NCI-H345 (cell line): ENCODE measurements at places on chromosomes 6 and 20.

- no peak for DNase-seq
These were observed 23.0 kb upstream of the FKBP5 start for GRCh38 chr6:35711731-35712130.

GRCh38 chr6:45027126-45027525 is 301.0 kb upstream of the RUNX2 start:
- DNase-seq: no peak

- DNase-seq: no peak
These were observed 128.8 kb upstream of the STXBP5 start for GRCh38 chr6:147075381-147075780.

GRCh38 chr6:108168501-108169463 is 3.0 kb downstream of the NR2E1 start:
- no peak for DNase-seq

- DNase-seq: no peak
These were observed 7.2 kb downstream of the FYN start for GRCh38 chr6:111865909-111866546.

GRCh38 chr6:113464960-113465359 is 392.2 kb upstream of the MARCKS start:
- DNase-seq: no peak

GRCh38 chr6:170293341-170294231 is 2.7 kb upstream of the DLL1 start:
- peak; percentile 30 for DNase-seq

DNA sequence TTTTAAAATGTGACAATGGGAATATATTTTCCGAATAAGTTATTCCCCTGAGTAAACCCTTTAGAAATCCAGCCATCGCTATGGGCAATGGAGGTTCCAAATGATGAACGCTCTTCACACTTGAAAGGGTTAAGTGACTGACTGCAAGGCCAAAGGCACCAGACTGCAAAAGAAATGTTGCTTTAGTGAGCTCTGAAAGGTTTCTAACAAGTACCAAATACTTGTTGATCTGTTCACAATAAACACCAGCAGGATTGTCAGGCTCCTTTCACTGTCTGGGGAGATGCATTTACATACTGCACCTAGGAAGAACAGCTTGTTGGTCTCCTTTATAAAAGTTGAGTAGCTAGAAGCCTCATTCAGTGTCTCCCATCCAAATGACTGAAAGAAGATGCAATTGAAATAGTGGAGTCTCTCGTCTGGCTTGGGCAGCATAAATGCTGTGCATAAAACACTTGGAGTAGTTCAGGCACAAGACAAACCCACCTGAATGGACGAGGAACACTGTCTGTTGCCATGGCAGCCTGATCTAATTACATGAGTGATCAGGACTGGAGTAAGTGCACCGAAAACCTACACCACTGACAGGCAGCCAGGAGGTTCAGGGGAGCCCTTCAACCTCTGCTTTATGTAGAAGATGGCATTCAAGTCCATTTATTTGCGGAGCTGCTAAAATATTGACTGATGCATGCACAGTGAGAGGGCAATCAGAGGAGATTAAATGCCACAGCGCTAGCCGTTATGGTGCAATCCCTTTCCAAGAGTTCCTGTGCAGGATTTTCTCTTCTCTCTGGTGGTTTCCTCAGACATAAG is 2.9 kb downstream of the ATXN1 start:
- DNase-seq: no peak

- DNase-seq: no peak
These were observed 14.3 kb downstream of the STX7 start for GRCh38 chr6:132498638-132499037.

DNA sequence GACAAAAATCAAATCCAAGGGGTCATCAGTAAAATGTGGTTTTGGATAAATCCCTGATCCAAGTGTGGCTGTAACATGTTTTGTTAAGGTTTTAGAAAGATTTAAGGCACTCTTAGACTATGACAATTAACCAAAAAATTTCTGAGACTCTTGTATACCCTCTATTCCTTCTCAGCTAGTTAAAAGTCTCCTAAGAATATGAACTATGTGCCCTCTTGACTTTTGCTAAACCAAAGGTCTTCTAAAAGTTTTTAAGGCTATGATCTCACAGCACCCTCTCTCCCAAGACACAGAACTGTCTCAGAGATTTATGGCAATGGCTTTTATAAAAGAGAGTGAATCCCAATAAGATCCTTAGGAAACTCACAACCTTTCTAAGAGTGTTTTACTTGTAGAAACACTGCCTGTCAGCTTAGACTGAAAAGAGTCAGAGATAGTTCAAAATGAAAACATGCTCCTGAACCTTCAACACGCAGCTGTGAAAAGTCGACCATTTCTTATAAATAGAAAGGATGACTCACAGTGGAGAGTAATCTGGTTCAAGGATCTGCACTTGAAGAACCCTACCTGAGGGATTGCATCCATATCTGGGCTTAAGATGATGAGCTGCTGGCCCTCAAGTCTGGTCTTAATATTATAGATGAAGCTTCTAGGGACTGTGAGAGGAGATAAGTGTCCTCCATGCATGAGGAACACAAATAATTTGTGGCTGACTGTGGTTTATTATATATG is 388.4 kb upstream of the GJE1 start:
- no peak for DNase-seq

DNA sequence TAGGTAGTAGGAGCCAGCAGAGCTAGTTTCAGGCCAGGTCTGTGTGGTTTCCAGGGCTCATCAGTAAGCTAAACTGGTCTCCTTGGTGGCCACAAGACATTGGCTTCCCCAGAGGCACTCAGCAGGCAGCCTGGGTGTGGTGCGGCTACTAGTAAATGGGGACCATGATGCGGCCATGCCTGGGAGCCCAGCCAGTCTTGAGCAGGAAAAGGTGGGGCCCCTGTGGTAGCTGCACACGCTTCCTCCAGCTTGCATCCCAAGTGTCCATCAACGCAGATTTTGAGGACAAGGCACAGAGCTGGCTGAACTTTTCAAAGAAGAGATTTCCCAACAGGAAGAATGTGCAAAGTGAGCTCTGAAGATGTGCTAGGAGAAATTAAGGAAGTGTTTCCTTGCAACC is 107.4 kb upstream of the NAA20 start:
- DNase-seq: no peak

DNA sequence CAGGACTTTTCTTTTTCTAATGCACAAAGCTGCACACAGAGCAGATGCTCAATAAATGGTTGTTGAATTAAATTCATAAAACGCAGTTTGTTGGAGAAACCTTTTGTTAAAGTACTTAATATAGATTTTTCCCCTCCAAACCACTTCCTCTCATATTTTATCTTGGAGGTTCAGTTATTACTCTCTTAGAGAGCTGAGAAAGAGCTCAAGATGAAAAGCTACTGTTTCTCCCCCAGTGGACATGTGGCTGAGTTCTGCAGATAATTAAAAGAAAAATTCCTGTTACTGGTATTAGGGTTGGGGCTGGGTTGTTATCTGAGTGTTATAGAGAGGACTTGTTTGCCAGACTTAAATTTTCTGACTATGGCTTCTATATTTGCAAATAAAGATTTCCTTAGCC is 294.0 kb downstream of the TBC1D7 start:
- no peak for DNase-seq

- DNase-seq: no peak
These were observed 9.1 kb upstream of the BRPF3 start for GRCh38 chr6:36187446-36187845.

- DNase-seq: no peak
These were observed 74.1 kb upstream of the HDDC2 start for GRCh38 chr6:125375821-125376220.

DNA sequence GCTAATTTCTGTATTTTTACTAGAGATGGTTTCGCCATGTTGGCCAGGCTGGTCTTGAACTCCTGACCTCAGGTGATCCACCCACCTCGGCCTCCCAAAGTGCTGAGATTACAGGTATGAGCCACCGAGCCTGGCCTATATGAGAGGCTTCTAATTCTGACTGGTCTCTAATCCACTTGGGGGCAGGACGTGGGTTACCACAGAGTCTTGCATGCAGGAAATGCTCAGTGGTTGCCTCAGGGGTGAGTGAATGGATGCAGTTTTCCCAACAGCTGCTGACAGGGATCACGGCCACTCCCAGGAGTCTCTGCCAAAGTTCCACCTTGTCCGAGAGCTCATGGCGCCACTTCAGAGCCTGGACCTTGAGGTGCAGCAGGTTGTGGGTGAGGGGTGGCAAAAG is 6.4 kb upstream of the FANCE start:
- DNase-seq: no peak

DNA sequence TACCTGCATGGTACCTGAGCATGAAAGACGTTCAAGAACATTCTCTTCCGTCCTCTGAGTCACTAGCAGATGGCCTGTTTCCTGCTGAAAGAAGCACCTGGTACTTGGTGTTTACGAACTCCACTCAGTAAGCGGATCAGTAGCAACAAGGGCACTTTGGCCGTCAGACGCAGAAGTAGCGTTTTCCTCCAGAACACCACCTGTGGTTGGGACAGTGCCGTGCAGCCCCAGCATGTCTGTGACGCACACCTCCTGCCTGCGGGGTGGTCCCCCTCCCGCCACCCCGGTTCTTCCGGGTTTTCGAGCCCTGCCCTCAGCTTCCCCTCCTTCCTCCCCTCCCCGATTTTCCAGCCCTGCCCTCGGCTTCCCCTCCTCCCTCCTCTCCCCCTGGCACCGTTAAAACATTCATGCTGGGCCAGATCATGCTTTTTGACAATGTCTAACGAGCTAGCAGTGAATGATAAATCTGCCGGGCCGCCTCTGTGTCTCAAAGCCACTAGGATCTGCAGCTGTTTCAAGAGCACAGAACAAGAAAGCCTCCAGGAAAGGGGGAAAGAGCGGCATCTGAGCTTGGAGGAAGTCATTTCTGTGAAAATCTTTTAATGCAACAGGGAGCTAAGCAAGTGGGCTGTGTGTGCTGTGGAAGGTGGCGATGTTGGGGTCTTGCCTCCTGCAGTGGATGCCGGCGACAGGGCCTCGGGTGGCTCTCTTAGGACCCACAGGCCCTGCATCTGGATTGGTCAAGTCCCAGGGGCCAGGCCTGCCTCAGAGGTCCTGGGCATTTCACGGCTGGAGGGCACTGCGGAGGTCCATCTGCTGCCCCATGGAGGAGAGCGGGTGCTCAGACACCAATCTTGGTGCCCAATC is 207.9 kb downstream of the ERMARD start:
- peak; percentile 91 for DNase-seq

GRCh38 chr6:37324131-37325033 is 29.4 kb upstream of the RNF8 start:
- no peak for DNase-seq

- no peak for DNase-seq
These were observed 8.4 kb downstream of the PTGIS start for GRCh38 chr20:49559411-49560081.

DNA sequence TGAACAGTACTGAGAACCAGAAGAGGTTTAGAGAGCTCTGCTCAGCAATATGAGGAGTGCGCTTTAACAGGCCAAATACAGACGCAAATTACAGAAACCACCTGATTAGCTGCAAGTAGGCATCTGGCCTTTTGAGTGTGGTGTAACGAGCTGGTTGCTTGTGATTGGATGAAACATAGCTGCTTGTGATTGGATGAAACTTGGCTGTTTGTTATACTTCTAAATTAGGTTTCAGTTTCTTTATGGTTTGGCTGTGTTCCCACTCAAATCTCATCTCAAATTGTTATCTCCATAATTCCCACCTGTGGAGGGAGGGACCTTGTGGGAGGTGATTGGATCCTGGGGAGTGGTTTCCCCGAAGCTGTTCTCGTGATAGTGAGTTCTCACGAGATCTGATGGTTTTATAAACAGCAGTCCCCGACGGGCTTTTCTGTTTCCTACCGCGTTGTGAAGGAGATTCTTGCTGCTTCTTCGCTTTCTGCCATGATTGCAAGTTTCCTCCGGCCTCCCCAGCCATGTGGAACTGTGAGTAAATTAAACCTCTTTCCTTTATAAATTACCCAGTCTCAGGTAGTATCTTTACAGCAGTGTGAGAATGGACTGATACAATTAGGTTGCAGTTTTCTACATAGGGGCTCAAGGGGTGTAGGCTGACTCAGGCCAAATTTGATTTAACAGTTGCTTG is 655.9 kb upstream of the MAN1A1 start:
- no peak for DNase-seq

- no peak for DNase-seq
These were observed 50.5 kb downstream of the SAMD5 start for GRCh38 chr6:147559006-147559405.

- DNase-seq: no peak
These were observed 56.7 kb downstream of the GJA10 start for GRCh38 chr6:89950879-89951391.

DNA sequence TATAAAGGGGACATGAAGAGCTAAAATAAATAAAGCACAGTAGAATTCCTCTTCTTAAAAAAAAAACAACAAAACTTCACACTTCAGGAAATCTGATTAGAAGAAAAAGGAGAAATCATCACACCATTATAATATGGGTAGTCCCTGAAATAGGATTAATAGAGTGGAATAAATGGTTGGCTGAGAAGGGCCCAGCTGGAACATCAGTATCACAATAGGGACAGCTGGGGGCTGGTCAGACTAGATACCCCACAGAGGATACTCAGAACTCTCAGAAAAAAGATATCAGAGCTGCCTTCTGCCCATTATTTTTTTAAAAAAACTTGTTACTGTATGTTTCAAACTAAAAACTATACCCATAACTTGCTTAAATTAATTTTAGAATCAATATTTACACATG is 75.2 kb downstream of the DST start:
- no peak for DNase-seq

GRCh38 chr6:3307436-3307835 is 48.7 kb downstream of the PSMG4 start:
- DNase-seq: no peak

DNA sequence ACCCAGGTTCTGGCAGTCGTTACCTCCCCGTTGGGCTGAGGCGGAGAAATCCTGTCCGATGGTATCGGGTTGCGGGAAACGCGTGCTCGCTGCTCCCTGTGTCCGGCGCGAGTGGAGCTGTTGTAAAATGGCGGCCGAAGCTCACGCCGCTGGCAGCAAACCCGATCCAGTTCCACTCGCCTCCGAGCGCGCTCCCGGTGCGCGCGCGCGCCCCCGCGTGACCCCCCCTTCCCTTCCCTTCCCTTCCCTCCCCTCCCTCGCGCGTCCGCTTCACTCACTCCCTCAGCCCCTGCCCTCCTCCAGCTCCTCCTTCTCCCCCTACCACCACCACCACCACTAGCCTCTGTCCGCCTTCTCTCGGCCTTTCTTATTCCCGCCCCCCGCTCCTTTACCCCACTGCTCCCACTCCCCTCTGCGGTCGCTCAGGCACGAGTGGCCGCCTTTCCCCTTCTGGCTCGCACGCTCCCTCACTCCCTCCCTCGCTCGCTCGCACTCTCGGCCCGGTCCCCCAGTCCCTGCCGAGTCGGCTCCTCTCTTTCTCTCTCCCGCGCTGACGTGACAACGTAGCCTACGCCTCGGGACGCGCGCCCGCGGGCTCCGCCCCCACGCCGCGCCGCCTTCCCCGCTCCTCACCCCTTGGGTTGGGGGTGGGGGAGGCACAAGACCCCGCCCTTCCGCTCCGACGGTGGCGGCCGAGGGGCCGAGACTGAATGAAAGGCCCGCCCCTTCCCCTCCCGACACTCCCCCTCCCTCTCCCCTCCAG is at the start of gene SYNCRIP:
Gene SYNCRIP (minus strand): TSS at position 113 of the 763 bp plus-strand sequence. CDS start 1,447 bp downstream, outside the sequence.
- peak; percentile 99 for DNase-seq
